ENCODE measurements at places on chromosomes 13 and 19. TPM values are rescaled to one million over a fixed set of nuclear protein-coding genes. Genes with fewer than 3 reads are reported as not detected.
A peak's percentile ranks its signal among the peaks of the same experiment; 100 is the strongest.

Gene LRP3
- total RNA-seq, result 26.9 TPM

GRCh38 chr13:87168390-87168789, 502.8 kb upstream of the SLITRK5 start:
- H3K27me3 ChIP-seq, result no peaks in the 10 kb centered on the region
- DNase-seq, result no peak

Gene CEACAM6
- not detected for total RNA-seq

DNA sequence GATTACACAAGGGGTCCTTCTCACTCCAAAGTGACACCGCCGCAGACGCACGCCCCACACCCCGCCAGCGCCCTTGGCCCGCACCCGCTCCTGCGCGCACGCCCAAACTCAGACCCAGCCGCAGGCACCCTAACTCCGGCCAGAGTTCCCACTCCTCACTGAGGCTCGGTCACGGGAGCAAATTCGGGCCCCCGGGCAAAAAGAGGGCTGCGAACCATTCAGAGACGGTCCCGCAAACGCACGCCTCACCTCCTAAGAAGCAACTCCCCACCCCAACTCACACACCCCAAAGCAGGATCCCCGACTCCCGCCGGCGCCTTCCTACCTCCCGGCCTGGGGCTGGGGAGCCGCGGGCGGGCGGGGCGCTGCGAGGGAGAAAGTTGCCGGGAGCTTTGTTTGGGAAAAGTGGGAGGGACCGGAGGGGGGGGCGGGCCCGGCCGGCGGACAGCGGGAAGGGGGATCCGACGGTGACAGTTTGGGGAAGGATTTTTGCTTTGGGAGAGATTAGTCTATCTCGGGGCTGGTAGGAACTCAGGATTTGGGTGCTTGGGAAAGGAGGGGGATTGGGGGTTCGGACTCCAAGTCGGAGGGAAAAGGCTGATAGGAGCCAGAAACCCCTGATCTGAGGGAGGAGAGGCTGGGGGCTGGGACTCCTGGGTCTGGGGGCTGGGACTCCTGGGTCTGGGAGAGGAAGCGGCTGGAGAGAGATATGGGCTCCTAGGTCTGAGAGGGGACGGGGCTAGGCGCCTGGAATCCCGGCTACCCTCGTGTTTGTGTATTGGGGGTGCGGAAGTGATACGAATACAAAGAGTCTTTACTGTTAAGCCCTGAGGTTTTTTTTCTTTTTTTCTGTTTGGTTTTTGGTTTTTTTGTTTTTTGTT, at the start of gene TEAD2:
Gene TEAD2, minus strand, starts transcription at position 369 of the 881 bp plus-strand sequence. CDS start 2,341 bp downstream, outside the sequence.
- H3K27ac ChIP-seq, result peak within 1 kb of the TSS; percentile 96
- no peaks in the 10 kb centered on the region for H3K36me3 ChIP-seq
- peak; percentile 85 for DNase-seq

DNA sequence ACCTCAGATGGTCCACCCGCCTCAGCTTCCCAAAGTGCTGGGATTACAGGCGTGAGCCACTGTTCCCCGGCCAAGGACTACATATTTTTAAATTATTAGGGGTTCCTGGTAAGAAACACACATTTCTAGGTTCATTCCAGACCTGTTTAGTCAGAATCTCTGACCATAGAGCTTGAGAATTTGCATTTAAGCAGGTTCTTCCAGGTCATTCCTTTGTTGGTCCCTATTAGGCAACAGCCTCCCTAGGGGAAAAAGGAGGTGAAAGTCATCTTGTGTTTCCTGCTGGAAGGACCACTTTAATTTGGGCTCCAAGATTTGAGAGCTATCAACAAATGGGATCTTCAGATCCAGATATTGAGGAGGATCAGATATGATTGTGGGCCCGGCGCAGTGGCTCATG, 16.3 kb downstream of the S1PR2 start:
- H3K27ac ChIP-seq, result no peak overlapping the region
- no peaks in the 10 kb centered on the region for H3K4me1 ChIP-seq
- H3K27me3 ChIP-seq, result no peaks in the 10 kb centered on the region
- H3K36me3 ChIP-seq, result no peaks in the 10 kb centered on the region
- DNase-seq, result no peak

DNA sequence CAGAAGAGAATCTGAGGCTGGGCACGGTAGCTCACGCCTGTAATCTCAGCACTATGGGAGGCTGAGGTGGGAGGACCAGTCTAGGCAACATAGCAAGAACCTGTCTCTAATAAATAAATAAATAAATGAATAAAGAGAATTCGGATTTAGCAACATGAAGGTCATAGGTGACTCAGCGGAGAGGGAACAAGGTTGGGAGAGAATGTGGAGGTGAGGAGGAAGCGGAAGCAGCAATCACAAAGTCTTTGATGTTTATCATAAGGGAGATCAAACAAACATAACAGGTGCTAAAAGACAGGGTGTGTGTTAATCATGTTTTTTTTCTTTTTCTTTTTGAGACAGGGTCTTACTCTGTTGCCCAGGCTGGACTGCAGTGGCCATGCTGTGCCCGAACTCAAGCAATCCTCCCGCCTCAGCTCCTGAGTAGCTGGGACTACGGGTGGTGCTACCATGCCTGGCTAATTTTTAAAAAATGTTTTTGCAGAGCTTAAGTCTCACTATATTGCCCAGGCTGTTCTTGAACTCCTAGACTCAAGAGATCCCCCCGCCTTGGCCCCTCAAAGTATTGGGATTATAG, 16.3 kb downstream of the PBX4 start:
- H3K27ac ChIP-seq, result no peak overlapping the region
- H3K4me1 ChIP-seq, result no peaks in the 10 kb centered on the region
- H3K27me3 ChIP-seq, result no peaks in the 10 kb centered on the region
- H3K36me3 ChIP-seq, result no peaks in the 10 kb centered on the region

- H3K4me1 ChIP-seq, result no peaks in the 10 kb centered on the region
- no peaks in the 10 kb centered on the region for H3K36me3 ChIP-seq
- H3K27me3 ChIP-seq, result no peaks in the 10 kb centered on the region
- no peak overlapping the region for H3K27ac ChIP-seq
Observed at GRCh38 chr19:31759359-31759758, 410.1 kb upstream of the TSHZ3 start.

Gene GAS6
- 130 TPM for total RNA-seq

- H3K27me3 ChIP-seq, result no peaks in the 10 kb centered on the region
- H3K27ac ChIP-seq, result peak overlapping the region; percentile 63
- no peak overlapping the region for H3K4me3 ChIP-seq
- DNase-seq, result no peak
Observed at GRCh38 chr13:77860507-77860981, 58.1 kb downstream of the EDNRB start.

DNA sequence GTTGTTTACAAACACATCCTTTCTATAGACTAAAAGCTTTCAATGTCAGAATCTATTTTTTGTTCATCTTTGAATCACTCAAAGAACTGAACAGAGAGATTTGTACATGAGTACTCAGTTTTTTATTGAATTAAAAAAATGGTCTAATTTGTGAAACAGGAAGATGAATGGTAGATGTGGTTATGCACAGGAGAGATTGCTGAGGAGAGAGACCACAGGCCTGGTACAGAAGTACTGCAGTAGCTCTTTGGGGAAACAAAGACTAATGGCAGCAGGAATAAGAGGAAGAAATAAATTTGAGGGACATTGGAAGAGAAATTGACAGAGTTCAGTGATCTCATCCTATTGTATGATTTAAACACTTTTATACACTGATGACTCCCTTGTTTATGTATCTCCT, 222.0 kb upstream of the ARGLU1 start:
- no peaks in the 10 kb centered on the region for H3K36me3 ChIP-seq
- H3K27me3 ChIP-seq, result no peaks in the 10 kb centered on the region
- H3K27ac ChIP-seq, result no peak overlapping the region
- no peak overlapping the region for H3K4me3 ChIP-seq
- DNase-seq, result no peak

- DNase-seq, result no peak
- no peaks in the 10 kb centered on the region for H3K4me1 ChIP-seq
- H3K4me3 ChIP-seq, result no peak overlapping the region
- no peak overlapping the region for H3K27ac ChIP-seq
- H3K27me3 ChIP-seq, result no peaks in the 10 kb centered on the region
Observed at GRCh38 chr13:112809332-112810315, 119.8 kb downstream of the ATP11A start.

Gene CCDC8
- 9.7 TPM for total RNA-seq

DNA sequence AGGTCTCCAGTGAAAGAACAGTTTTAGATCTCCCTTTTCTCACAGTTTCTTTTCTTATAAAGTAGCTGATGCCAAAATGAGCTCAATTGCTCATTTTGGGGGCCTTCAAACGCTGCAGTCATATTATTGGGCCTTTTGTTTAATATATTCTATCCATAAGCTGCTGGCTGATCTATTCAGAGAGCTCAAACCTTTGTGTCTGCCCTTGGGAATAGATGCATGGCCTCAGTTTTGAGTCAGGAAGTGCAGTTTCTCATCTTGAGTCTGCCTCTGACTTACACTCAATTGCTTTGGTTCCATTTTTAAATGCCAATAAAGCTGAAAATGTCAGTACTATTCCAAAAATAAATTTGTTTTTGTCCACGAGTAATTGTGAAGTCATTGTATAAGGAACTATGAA, 468.9 kb downstream of the KLF12 start:
- H3K27ac ChIP-seq, result no peak overlapping the region
- H3K27me3 ChIP-seq, result no peaks in the 10 kb centered on the region
- H3K4me1 ChIP-seq, result no peaks in the 10 kb centered on the region
- H3K4me3 ChIP-seq, result no peak overlapping the region
- no peak for DNase-seq

DNA sequence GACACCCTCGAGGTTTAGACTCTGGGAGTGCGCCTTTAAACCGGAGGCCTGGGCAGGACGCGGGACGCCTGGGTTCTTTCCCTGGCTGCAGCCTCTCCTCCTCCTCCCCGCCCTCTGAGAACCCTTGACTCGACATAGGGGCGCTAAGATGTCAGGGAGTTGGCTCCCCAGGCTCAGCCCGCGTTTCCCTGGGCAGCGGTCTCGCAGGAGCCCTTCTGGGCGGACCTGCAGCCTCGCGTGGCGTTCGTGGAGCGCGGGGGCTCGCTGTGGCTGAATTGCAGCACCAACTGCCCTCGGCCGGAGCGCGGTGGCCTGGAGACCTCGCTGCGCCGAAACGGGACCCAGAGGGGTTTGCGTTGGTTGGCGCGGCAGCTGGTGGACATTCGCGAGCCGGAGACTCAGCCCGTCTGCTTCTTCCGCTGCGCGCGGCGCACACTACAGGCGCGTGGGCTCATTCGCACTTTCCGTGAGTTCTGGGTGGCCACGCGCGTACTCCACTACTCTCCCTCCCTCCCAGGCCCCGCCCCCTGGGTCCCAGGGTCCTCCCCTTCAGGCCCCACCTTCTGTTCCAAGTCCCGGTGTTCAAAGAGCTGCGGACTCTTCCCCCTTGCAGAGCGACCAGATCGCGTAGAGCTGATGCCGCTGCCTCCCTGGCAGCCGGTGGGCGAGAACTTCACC, 1.3 kb downstream of the ICAM5 start:
- peak; percentile 36 for DNase-seq
- no peak overlapping the region for H3K27ac ChIP-seq
- peaks cover 32% of the 10 kb centered on the region for H3K4me1 ChIP-seq

DNA sequence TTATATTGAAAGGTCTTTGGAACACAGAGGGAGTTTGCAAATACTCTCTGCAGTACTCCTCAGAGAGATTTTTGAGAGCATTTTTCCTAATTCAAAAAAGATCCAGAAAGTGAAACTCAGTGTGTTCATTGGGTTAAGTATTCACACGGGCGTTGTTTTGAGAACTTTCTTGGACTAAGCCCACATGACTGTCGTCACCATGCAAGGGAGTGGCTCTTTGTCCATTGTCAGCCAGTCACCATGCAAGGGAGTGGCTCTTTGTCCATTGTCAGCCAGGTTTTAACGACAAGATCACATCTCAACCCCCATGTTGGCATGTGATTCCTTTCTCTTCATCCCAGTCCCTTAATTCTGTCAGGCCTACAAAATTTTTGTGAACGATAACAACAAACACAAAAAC, 81.2 kb upstream of the STK24 start:
- no peak for DNase-seq
- H3K36me3 ChIP-seq, result no peaks in the 10 kb centered on the region
- no peak overlapping the region for H3K4me3 ChIP-seq
- H3K27ac ChIP-seq, result peak overlapping the region; percentile 10

DNA sequence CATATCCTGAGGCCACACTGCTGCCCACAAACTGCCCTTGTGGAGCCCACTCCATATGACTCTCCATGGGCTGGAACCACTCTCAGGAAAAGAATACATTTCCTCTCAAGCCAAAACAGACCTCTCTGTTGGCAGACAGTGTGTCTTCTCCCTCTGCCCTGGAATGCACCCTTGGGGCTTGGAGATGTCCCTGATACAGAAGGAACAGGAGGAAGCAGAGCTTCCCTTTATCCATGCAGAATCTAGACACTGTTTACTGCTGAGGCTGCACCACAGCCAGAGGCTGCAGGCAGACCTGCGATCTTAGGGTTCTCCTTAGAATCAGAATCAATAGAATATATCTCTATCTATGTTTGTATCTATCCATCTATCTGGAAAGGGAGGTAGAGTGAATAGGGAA, 26.8 kb upstream of the CYP4F8 start:
- peaks cover 3% of the 10 kb centered on the region for H3K4me1 ChIP-seq
- H3K4me3 ChIP-seq, result no peak overlapping the region
- no peak overlapping the region for H3K27ac ChIP-seq
- DNase-seq, result no peak
- peaks cover 6% of the 10 kb centered on the region for H3K27me3 ChIP-seq
- H3K36me3 ChIP-seq, result no peaks in the 10 kb centered on the region

- no peaks in the 10 kb centered on the region for H3K36me3 ChIP-seq
- H3K27me3 ChIP-seq, result no peaks in the 10 kb centered on the region
- H3K27ac ChIP-seq, result no peak overlapping the region
Observed at GRCh38 chr13:82298106-82298505, 1584.2 kb downstream of the SLITRK1 start.

DNA sequence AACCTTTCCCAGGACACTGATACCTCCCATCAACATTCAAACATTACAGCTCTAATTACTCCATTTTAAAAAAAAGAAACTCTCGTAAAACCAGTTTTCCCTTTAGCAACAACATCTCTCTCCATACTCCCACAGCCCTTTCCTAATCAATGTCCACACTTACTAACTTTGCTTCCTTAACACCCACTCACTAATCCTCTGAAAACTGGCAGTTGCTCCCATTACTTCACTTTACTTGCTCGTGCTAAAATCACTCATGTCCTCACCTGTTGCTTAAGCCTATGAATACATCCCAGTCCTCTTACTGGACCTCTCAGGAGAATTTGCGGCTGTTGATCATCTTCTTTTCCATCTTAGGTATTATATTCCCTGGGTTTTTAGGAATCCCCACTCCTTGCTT, 44.8 kb downstream of the RBM26 start:
- no peak overlapping the region for H3K4me3 ChIP-seq
- H3K36me3 ChIP-seq, result no peaks in the 10 kb centered on the region
- H3K4me1 ChIP-seq, result no peaks in the 10 kb centered on the region

Data from uterus (tissue), 4 donors.